ENCODE measurements at places on chromosomes 4 and X. TPM values are rescaled to one million over a fixed set of nuclear protein-coding genes. Genes with fewer than 3 reads are reported as not detected.

Gene DCHS2
- total RNA-seq: 0.32 TPM

DNA sequence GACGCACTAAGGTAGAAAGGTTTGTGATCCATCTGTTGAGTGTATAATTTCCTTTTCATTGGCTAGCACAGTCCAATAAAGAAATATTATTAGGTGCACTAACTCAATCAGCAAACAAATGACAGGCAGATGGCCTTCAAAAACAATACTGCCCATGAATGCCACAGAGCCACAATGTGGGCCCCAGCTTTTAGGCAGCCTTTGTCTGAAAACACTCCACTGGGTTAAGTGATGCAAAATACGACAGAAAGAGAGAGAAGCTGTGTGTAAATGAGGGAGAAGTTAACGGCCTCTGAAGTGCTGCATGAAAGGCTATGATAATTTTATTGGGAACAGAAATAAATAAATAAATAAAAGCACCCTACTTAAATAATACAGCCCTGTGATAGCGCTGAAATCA is 274.6 kb downstream of the NKX6-1 start:
- H3K27me3 ChIP-seq: no peaks in the 10 kb centered on the region
- no peak overlapping the region for H3K27ac ChIP-seq
- no peaks in the 10 kb centered on the region for H3K36me3 ChIP-seq
- H3K4me3 ChIP-seq: no peak overlapping the region

DNA sequence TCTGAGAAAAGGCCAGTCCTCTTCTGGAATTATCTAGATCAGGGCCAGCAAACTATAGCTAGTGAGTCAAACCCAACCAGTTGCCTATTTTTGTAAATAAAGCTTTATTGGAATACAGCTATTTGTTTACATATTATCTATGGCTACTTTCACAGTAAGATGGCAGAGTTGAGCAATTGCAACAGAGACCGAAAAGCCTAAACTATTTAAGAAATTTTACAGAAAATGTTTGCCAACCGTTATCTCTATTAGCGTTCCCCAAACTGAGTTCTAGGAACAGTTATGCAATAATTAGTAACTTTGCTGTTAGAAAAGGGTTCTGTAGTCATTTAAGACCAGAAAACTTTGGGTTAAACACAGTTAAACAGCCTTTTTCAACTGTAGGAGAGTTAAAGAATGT is 10.5 kb downstream of the TEX13B start:
- DNase-seq: no peak
- H3K4me1 ChIP-seq: no peaks in the 10 kb centered on the region
- H3K27ac ChIP-seq: no peak overlapping the region
- no peaks in the 10 kb centered on the region for H3K36me3 ChIP-seq

DNA sequence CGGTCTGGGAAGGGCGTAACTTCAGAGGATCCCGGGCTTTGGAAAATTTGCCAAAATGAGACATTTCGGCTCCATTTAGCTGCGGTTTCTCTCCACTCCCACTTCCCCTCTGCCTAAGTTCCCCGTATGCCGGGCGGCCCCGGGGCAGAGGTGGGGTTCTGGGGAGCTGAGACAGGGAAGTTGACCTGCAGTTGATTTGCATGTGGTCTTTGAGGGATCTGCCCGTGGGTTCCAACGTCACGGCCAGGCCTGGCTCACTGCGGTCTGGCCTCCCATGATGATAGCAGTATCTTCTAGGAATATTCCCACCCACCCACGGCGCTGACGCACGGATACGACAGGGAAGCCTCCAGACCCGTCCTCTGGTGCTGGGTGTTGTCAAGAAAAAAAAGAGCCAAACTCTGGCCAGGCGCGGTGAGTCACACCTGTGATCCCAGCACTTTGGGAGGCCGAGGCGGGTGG is 27.3 kb upstream of the CRLF2 start:
- H3K4me1 ChIP-seq: no peaks in the 10 kb centered on the region
- H3K27me3 ChIP-seq: no peaks in the 10 kb centered on the region
- DNase-seq: peak; percentile 92
- H3K27ac ChIP-seq: no peak overlapping the region

GRCh38 chrX:30665471-30665870 is 12.2 kb downstream of the GK start:
- no peaks in the 10 kb centered on the region for H3K4me1 ChIP-seq
- H3K36me3 ChIP-seq: no peaks in the 10 kb centered on the region
- H3K4me3 ChIP-seq: no peak overlapping the region
- no peak overlapping the region for H3K27ac ChIP-seq
- DNase-seq: no peak

DNA sequence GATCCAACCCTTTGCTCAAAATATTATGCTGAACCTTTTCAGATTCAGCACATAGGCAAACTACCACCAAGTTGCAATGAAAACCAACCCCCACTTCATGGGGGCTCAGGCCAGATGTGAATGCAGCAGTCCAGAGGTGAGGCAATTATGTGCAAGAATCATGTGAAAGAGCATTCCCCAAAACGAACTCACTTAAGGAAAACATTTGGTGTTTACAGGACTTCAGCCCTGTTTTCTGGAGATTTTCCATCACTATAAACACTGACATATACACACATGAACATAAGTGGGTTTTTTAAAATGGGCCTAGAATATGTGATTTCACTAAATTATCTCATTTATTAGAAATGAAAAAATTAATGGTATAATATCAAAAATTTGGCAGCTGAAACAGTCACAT is 31.5 kb downstream of the BMP3 start:
- H3K4me3 ChIP-seq: no peak overlapping the region
- H3K27ac ChIP-seq: no peak overlapping the region
- no peak for DNase-seq
- H3K36me3 ChIP-seq: no peaks in the 10 kb centered on the region

DNA sequence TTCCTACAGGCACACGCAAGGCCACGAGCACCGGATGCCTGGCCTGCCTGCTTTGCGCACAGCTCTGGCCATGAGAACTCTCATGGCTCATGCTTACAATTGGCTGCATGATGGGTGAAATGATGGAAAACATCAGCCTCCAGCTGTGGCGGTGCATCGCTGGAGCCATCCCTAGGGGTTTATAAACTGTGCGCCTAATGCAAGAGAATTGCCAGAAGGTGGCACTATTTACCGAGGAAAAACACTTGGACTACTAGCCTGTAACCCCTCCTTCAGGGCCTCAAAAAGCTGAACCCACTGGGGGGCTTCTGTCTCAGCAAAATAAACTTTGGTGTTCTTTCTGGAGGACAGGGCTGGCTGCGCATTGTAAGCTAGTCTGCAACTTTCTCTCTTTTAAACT is 51.9 kb downstream of the PHKA2 start:
- no peaks in the 10 kb centered on the region for H3K4me1 ChIP-seq
- H3K27ac ChIP-seq: no peak overlapping the region
- no peaks in the 10 kb centered on the region for H3K36me3 ChIP-seq

Gene EDA2R
- total RNA-seq: 5.6 TPM

DNA sequence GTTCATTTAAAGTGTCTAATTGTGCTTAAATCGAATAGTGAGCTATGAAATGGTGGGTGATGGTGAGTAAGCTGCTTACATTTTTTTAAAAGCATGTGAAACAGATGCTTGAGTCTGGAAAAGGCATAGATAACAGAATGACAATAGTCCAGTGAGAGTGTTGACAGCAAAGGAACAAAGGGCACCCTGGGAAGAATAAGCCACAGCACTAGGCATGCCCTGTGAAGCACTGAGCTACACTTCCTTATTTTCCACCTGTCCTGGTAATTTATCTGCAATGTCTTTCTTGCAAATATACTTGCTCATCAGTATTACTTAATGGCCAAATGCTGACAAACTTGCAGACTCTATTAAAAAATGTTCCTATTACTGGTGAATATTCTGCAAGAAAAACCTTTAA is 168.7 kb downstream of the PRDM5 start:
- DNase-seq: no peak
- H3K4me3 ChIP-seq: no peak overlapping the region
- H3K36me3 ChIP-seq: peaks cover 4% of the 10 kb centered on the region
- no peaks in the 10 kb centered on the region for H3K4me1 ChIP-seq

DNA sequence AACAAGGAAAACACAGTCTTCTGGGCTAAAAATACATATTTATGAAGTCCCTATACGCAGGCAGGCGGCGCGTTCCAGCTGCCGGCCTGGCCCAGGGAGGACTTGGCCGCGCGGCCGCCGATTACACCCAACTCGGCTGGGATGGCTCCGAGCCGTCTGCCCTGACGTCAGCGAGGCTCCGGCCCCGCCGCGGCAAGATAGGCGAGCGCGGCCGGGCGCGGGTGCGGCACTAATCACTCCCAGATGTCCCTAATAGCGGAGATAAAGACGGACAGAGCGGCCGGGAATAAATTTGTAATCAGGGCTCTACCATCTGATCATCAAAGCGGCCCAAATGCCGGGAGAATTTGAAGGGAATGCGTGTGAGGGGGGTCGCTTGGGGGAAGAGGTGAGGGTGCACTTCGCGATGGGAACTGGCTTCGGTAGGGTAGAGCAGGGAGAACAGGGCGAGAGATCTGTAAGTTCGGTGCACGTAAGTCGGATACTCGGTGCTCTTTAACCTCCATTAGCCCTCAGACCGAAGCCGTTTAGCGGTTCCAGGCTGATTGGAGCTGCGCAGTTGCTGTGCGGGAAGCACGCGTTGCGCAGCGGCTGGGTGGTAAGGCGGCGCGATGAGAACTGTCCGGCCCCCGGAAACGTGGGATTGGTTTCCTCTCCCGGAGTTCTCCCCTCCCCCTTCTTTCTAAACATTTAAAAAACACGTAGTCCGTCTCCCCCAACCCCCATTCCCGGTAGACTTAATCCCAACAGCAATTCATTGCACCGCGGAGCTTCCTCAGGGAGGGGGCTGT is 7.7 kb downstream of the HAND2 start:
- H3K36me3 ChIP-seq: no peaks in the 10 kb centered on the region
- H3K27me3 ChIP-seq: peaks cover 98% of the 10 kb centered on the region
- DNase-seq: no peak

DNA sequence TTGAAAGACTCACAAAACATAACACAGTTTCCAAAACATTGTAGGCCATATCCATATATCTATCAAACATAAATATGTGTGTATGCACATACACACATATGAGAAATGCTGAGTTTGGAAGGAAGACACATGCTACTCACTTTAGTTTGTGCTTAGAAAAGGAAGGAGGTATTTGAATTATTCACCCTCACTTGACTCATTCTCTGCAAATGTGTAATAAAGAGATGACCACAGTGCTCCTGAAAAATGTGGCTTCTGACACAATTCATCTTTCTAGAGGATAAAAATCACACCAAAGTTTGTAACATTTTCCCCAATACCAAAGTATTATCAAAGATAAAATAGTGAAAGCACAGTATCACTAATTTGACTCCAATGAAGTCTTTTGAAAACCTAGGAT is 950.1 kb downstream of the FAT4 start:
- no peaks in the 10 kb centered on the region for H3K36me3 ChIP-seq
- H3K27ac ChIP-seq: no peak overlapping the region
- DNase-seq: no peak
- no peak overlapping the region for H3K4me3 ChIP-seq

Gene LIAS
- total RNA-seq: 11.7 TPM

Data from upper lobe of right lung (tissue), 1 donor.